ENCODE measurements at places on chromosomes 1 and 21. TPM values are rescaled to one million over a fixed set of nuclear protein-coding genes. Genes with fewer than 3 reads are reported as not detected.

Gene CSMD2
- 0.46 TPM for polyA plus RNA-seq

- no peak for DNase-seq
Measured at GRCh38 chr1:203447151-203447550, 28.5 kb upstream of the PRELP start.

- no peak for DNase-seq
Measured at GRCh38 chr1:21865943-21866706, 54.1 kb downstream of the LDLRAD2 start.

DNA sequence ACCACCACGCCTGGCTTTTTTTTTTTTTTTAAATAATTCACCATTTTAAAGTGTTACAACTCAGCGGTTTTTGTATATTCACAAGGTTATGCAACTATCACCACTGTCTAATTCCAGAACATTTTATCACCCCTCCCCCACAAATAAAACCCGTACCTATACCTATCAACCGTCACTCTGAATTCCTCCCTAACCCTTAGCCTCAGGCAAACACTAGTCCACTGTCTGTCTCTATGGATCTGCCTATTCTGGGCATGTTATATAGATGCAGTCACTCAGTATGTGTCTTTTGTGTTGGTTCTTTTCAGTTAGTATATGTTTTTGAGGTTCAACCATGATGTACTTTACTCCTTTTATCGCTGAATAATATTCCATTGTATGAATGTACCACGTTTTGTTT lies 19.3 kb upstream of the GRHL3 start:
- no peak for DNase-seq
